ENCODE measurements at places on chromosomes 4 and X.

- DNase-seq, result no peak
These were observed 19.7 kb downstream of the CENPI start for GRCh38 chrX:101117701-101118100.

- no peak for DNase-seq
These were observed 121.1 kb downstream of the ATXN3L start for GRCh38 chrX:13198762-13199064.

DNA sequence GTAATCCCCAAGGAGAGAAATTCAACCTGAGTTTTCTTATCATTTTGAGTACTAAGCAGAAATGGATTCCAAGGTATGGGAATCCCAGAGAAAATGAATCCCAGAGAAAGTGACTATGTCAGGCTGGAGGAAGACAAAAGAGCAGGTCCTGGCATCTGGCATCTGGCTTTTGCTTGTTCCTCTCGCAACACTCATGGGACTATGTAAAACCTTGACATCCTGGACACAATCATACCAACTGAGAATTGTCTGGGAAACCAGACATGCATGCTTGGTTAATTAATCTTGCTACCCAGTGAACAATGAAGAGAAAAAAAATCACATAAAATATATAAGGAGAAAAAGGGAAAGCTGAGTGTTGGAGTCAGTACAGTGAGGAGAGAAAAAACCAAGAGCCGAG lies 12.9 kb downstream of the DCAF8L1 start:
- no peak for DNase-seq

- no peak for DNase-seq
These were observed 142.0 kb downstream of the SLC10A7 start for GRCh38 chr4:146379744-146380143.

GRCh38 chrX:41734530-41734929 lies 10.5 kb downstream of the GPR82 start:
- no peak for DNase-seq

DNA sequence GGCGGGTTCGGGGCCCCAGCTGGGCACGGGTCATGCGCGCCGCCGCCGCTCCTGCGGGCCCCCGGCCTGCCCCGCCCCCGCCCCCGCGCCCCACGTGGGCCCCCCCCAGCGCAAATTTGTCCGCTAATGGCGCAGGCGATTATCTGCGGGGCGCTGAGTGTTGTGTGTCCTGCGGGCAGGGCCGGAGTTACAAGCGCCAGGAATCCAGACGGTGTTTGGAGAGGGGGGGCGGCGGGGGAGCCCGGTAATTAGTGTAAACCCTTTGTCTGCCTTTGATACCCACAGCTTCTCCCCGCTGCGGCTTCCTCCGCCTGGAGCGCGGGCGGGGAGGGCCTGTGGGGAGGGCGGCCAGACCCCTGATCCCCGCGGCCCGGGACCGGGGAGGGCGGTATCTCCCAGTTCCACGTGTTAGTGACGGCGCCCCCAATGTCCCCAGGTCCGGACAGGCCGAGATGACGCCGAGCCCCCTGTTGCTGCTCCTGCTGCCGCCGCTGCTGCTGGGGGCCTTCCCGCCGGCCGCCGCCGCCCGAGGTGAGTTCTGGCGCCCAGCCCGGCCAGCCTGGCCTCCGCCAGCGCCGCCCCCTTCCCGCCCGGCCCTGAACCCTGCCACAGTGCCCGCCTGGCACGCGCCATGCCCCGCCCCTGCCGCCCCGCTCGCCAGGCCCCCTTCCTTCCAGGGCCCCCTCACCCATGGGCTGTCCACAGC lies 761 bp downstream of the FGFRL1 start:
- no peak for DNase-seq

DNA sequence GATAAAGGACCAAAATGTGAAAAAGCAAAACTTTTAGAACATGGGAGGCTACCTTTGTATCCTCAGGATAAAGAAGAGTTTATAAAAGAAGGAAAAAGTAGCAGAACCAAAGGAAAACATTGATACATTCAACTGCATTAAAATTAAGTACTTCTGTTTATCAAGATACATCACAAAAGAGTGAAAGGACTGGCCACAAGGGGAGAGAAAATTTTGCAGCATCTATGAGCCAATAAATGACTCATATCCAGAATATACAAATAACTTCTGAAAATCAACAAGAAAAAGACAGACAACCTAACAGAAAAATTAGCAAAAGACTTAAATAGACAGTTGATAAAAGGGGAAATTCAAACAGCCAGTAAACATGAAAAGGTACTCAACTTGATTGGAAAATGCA lies 177.1 kb downstream of the RBMX2 start:
- DNase-seq, result no peak

- no peak for DNase-seq
These were observed 74.8 kb downstream of the HTRA3 start for GRCh38 chr4:8344377-8344776.

DNA sequence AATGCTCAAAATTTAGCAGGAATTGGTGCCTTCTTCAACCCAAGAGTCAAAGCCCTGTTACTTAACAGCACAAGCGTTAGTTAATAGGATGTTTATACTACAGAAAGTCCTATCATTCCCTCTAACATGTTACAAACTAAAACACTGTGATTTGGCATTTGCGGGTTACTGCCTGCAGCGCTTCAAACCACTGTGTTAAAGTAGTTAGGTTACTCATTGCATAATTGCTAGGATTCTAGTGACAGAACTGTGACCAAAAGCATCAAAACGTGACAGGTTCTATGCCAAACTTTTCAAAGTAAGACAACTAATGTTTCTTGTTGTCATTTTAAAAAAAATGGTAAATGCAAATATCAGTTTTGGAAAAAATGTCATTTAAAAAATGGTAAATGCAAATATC lies 442.8 kb upstream of the ZFP42 start:
- no peak for DNase-seq

DNA sequence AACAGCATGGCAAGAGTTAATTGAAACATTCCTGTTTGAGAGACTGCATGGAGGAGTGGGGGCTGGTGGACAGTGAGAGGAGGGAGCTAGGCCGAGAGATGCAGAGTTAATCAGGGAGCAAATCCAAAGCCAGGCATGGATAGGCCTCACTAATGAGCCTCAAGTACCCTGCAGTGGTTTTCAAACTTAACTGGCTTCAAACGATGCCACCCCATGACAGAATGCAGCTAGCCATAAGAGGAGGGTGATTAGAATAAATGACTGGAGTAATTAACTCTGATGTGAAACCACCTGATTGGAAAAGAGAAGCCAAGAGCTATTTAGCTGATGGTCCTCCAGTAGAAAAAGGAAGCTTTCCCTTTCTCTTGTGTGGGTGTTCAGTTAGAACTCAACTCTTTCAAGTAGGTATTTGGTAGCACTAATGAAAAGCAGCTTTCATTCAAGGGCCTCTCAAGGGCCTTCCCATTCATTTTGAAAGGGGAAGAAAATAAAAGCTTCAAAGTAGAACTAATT lies 215.4 kb upstream of the MAB21L2 start:
- peak; percentile 98 for DNase-seq

GRCh38 chrX:78109458-78109857 lies 5.4 kb downstream of the PGK1 start:
- DNase-seq, result no peak

- no peak for DNase-seq
These were observed 404.9 kb downstream of the ZNF674 start for GRCh38 chrX:46140272-46140671.

DNA sequence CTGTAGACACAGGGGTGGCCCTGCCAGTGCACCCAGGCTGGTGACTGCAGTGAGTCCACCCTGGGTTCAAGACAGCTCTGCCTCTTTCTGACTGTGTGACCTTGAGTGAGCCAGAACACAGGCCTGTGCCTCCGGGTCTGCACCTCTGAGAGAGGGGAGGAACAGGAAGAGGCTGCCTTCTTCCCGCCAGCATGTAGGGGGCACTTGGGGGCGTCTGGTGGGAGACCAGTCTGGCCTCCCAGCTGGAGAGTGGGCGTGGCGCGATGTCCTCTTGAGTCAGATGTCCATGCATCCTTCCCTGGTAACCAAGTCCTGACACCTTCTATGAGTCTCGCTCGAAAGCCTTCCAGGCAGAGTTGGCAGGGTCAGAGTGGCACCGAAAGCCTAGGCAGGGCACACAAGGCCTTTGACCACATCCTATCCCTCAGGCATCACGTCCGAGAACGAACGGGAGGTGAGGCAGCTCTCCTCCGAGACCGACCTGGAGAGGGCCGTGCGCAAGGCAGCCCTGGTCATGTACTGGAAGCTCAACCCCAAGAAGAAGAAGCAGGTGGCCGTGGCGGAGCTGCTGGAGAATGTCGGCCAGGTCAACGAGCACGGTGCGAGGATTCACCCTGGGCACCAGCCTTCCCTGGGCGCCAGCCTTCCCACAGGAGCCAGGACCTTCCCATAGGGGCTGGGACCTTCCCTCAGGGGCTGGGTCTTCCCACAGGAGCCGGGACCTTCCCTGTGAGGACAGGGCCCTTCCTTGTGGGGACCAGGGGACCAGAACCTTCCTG lies 21.3 kb downstream of the WFS1 start:
- DNase-seq, result no peak

GRCh38 chrX:140346729-140347128 lies 158.1 kb downstream of the SOX3 start:
- DNase-seq, result no peak

GRCh38 chrX:65595460-65595876 lies 60.9 kb upstream of the LAS1L start:
- peak; percentile 79 for DNase-seq

- no peak for DNase-seq
These were observed 577.7 kb upstream of the GALNTL6 start for GRCh38 chr4:171235521-171235920.
